Naive thymus-derived CD8-positive, alpha-beta T cell (primary cell): ENCODE measurements at places on chromosomes 1 and 21.

GRCh38 chr21:46054451-46054881 lies 43.4 kb upstream of the COL6A2 start:
- no peaks in the 10 kb centered on the region for H3K36me3 ChIP-seq
- peaks cover 22% of the 10 kb centered on the region for H3K4me1 ChIP-seq
- DNase-seq, result no peak
- peaks cover 4% of the 10 kb centered on the region for H3K27me3 ChIP-seq
- peak overlapping the region; percentile 53 for H3K27ac ChIP-seq

DNA sequence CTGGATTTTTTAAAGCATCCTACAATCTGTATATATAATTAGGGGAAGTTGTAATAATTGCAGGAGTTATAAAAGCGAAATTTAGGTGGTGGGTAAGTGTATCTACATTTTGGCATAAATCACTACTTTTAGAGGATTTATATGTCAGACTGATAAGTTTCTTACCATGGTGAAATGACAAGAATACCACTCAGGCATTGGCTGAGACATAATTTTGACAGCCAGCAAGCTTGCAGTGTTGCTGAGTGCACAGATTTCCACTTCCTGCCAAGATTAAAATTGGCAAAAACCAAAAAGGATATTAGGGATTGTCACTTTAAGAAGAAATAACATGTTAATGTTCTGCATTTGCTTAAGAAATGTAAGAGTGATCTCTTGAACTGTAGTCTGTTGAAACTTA lies 28.2 kb downstream of the NFIA start:
- no peak overlapping the region for H3K27ac ChIP-seq
- DNase-seq, result no peak
- H3K27me3 ChIP-seq, result no peaks in the 10 kb centered on the region
- H3K4me1 ChIP-seq, result no peaks in the 10 kb centered on the region

DNA sequence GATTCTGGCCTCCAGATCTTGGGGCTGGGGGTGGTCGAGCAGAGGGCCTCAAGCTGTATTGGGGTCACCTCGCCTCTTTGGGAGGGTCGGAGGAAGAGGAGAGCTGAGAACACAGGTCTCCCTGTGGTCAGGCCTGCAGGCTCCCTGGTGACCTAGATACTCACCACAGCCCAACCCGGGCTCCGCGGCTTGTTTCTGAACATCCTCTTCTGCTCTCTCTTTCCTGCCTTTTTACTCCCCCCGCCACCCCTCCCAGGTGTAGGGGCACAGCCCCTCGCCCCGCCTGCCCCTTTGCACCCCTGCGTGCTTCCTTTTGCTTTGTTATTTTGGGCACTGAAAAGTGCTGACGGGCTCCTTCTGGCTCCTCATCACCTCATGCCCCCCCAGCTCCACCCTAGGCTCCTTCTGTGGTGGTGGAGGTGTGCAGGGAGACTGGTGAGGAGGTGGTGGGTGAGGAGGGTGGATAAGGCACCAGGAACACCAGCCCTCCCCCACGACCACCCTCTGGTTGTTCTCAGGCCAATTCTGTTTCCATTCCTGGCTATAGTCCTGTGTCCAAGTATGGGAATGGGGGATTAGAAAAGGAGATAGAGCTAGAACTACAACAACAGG lies 10.6 kb upstream of the LINGO4 start:
- H3K27me3 ChIP-seq, result no peaks in the 10 kb centered on the region
- no peaks in the 10 kb centered on the region for H3K36me3 ChIP-seq
- H3K4me1 ChIP-seq, result peaks cover 52% of the 10 kb centered on the region
- peak overlapping the region; percentile 63 for H3K4me3 ChIP-seq
- H3K27ac ChIP-seq, result peak overlapping the region; percentile 87

DNA sequence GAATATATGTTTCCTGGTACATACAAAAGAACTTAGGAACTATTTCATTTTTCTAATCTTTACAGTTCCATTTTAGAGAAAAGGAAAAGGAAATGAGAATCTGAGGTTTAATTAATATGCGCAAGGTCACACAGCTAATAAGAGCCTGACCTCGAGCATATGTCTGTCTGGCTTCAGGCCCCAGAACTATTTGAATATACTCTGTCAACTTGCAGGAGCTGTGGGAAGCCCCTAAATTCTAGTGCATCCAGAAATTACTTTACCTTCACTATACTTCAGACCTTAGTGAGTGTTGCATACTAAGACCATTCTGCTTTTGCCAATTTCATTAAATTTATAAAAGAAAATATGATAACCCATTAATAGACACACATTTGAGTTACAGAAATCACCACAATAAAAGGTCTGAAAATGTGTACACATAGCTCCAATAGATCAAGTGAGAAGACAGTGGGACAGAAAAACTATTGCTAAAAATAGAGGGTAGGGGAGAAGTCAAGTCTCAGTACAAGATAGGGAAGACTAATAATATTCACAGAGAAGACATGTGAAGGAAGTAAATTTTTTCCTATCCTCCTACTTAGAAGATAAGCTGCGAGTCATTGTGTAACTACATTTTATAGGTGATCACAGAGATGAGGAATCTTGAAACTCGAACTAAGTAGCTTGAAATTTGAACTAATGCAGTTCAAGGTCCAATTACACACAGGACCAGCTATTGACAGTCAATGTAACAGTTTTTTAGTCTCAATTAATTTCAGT lies 3.8 kb downstream of the RGS13 start:
- no peak for DNase-seq
- no peaks in the 10 kb centered on the region for H3K4me1 ChIP-seq
- H3K27me3 ChIP-seq, result no peaks in the 10 kb centered on the region

DNA sequence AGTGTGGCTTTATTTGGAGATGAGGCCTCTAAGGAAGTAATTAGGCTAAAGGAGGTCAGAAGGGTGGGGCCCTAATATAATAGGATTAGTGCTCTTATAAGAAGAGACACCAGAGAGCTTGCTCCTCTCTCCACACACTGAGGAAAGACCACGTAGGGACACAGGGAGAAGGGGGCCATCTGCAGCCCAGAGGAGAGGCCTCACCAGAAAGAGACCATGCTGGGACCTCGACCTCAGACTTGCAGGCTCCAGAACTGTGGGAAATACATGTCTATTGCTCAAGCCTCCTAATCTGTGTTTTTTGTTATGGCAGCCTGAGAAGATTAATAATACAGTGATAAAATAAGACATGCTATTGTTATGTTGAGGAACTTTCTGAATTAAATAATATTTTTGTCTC lies 8.3 kb downstream of the RCAN1 start:
- H3K4me1 ChIP-seq, result peaks cover 2% of the 10 kb centered on the region
- H3K36me3 ChIP-seq, result no peaks in the 10 kb centered on the region
- no peaks in the 10 kb centered on the region for H3K27me3 ChIP-seq
- DNase-seq, result no peak
- H3K4me3 ChIP-seq, result no peak overlapping the region

DNA sequence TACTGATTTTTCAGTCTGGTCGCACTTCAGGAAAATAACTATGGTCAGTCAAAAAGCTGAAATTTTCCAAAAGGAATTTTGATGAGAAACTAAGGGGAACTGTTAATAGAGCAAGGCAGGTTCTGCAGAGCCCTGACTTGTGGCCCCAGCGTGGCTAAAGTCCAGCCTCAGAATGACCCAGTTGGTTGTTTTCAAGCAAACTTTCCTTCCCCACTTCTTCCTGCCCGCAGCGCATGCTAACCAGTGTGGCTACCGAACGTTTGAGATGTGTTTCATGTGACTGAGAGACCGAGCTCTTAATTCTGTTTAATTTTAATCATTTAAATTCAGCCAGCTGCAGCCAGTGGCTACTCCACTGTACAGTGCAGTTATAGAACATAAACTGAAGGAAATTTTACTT lies 6.2 kb upstream of the IL10RB start:
- no peaks in the 10 kb centered on the region for H3K27me3 ChIP-seq
- DNase-seq, result no peak
- H3K4me1 ChIP-seq, result peaks cover 14% of the 10 kb centered on the region
- H3K27ac ChIP-seq, result peak overlapping the region; percentile 81
- peak overlapping the region; percentile 61 for H3K4me3 ChIP-seq
